Suprapubic skin (tissue), 4 donors: ENCODE measurements at places on chromosomes 7 and 10. TPM values are rescaled to one million over a fixed set of nuclear protein-coding genes. Genes with fewer than 3 reads are reported as not detected.

The FGFBP3 gene
- 0.23 TPM for total RNA-seq

The LRGUK gene
- total RNA-seq: 0.94 TPM

The TMEM273 gene
- 1.3 TPM for total RNA-seq

The KLF14 gene
- total RNA-seq: 0.40 TPM

The CREB3L2 gene
- total RNA-seq: 15.3 TPM

The AEBP1 gene
- 27.3 TPM for total RNA-seq

The FEZF1 gene
- total RNA-seq: not detected

DNA sequence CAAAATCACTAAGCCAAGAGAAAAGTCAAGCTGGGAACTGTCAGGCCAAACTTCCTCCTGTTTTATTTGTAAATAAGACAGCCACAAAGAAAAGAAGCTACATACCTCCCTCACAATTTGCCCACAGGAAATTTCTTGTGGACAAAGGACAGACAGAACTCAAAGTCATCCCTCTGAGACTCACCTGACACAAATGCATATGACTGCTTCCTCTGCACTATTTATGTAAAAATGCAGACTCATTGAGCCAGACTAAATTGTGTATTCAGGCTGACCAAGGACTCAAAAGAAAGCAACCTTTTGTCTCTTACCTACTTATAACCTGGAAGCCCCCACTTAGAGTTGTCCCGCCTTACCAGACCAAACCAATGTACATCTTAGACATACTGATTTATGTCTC is 11.8 kb downstream of the TOMM7 start:
- no peak for DNase-seq

DNA sequence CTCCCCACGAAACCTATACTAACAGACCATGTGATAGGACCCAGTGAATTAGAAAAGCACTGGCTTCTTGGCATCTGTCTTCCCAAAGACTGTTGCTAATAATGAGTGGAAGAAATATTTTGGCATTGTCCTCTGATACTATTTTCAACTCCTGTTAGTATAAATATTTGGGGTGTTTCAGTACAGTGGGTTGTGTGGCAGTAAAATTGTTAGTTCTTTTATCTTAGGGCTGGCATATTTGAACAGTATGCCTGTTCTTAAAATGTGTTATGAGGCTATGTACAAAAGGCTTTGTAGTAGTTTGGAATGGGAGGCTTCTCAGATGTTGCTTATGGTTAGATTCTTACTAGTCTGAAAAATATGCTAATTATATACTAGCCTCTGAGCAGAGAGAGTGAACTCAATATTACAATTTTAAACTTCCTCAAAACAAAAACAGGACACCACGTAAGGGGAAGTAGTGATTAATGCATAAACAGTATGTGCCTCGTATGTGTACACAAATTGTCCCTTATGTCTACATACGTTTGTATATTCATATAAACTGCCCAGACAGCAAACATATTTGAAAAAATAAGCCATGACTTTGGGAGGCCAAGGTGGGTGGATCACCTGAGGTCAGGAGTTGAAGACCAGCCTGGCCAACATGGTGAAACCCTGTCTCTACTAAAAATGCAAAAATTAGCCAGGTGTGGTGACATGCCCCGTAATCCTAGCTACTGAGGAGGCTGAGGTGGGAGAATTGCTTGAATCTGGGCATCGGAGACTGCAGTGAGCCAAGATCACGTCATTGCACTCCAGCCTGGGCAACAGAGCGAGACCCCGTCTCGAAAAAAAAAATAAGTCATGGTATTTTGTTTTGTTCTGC is 115.4 kb downstream of the ARID5B start:
- no peak for DNase-seq

DNA sequence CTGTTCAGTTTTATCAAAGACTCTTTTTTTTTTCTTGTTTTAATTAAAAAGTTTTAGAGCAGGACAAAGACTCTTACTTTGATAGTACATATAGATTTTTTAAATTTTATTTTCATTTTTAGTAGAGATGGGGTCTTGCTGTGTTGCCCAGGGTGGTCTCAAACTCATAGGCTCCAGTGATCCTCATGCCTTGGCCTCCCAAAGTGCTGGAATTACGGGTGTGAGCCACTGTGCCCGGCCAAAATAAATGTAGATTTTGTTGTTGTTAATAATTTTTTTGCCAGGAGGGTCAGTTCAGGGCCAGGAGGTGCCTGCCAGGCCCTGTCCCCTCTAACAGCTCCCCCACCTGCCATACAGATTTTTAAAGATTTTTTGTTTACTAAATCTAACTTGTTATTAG is 17.0 kb downstream of the DENND10 start:
- no peak for DNase-seq

DNA sequence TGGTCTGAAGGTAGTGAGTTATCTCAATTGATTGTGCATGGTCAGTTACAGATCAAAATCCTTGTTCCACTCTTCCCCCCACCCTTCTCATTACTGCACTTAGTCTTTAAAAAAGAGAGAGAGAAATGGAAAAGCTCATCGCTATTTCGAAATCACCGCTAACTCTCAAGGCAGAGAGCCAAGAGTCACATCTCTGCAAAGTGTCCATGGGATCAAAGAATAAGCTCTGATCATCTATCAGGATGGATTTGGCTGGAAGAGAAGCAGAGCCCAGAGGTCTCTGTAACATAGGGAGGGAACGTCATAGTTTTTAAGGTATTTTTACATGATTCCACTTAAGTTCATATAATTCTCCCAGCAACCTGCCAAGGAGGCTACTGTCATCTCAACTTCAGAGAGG is 30.0 kb upstream of the MYH16 start:
- no peak for DNase-seq

- DNase-seq: peak; percentile 36
Measured at GRCh38 chr10:69634759-69635425, 4.8 kb downstream of the FAM241B start.

- DNase-seq: no peak
Measured at GRCh38 chr7:19368491-19368925, 223.3 kb upstream of the FERD3L start.

DNA sequence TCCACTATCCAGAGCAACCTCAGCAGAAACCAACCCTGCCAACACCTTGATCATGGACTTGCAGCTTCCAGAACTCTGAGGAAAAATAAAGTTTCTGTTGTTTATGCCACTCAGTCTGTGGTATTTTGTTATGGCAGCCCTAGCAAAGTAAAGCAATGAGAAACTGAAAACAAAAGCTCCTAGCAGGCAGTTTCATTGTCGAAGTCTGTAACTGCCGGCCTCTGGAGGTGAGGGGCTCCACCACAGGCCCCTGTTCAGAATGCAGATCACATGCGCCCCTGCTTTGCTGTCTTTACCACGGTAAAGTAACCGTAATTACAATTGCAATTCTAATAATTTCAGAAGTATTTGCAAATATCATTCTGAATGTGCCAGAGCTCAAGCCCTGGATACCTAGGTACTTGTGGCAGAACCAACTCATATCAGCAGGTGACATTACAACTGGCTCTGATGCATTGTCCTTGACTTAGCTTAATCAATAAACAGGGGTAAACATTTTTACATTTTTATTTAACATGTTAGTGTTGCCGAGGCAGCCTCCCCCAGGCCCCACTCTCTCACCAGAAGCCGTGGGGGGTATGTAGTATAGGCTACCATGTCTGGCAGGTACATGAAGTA is 193.2 kb downstream of the ELMO1 start:
- DNase-seq: no peak

- DNase-seq: peak; percentile 48
Measured at GRCh38 chr7:157437519-157438061, 100.8 kb downstream of the DNAJB6 start.

GRCh38 chr7:128378637-128379036 is 17.1 kb upstream of the PRRT4 start:
- no peak for DNase-seq

DNA sequence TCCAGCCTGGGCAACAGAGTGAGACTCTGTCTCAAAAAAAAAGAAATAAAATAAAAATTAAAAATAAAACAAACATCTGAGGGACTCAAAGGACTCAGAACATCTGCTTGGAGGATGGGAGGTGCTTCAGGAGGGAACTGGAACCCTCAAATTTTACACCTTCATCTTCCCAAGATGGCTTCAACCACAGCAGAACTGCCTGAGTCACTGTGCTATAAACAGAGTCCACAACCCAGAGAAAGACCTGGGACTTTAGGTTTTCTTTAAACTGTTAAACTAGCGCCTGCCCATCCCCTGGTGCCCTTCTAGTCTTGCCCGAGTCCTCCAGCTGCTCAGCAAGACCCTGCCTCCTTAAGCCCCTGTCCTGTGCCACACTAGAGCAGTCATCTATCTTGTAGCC is 40.8 kb downstream of the RGS10 start:
- DNase-seq: no peak

DNA sequence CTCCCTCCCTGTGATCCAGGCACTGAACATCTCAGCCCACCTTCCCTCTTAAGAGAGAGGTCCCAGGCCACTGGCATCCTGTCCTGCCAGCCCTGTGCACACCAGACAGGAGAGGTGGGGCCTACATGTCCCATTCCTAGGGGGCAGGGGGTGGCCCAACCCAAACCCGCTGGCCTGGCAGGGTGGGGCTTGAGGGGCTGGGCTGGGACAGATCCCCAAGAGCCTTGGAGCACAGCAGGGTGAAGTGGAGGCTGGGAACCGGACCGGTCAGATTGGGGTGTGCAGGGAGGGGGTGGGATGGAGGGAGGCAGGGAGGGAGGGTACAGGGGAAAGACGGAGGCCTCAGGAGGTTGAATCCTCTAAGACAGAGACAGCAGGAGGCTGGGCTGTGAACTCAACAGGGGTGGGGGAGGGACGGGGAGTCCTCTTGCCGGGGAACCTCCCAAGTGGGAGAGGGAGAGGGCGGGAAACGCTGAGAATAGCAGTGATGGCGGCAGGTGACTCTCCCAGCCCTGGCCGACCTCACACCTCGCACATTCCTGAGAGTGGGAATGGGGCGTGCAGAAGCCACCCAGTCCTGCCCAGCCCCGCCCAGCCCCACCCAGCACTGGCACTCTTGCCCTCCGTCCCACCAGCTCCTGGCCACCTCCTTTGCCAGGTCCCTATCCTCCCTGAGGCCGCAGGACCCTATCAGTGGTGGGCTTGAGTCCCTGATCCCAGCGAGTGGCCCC is 6.7 kb downstream of the TSC22D4 start:
- no peak for DNase-seq

DNA sequence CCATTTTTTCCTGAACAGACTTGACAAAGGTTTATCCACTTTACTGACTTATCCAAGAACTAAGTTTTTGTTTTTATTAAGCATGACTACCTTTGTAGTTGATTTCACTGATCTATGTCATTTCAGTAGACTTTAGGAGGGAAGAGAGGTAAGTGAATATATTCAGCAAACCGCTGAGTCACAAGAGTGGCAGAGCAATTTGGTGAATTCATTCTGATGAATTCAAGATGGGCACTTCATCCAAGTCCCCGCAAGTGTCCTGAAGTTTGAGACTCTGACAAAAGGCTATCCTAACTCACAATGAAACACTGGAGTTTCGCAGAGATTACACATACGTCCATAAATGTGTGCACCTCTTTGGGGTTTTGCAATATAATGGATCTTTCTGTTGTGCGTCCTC is 102.3 kb upstream of the RHEB start:
- DNase-seq: no peak

GRCh38 chr7:3928727-3929515 is 627.9 kb downstream of the SDK1 start:
- no peak for DNase-seq

- DNase-seq: no peak
Measured at GRCh38 chr7:39540320-39540719, 25.9 kb upstream of the YAE1 start.

DNA sequence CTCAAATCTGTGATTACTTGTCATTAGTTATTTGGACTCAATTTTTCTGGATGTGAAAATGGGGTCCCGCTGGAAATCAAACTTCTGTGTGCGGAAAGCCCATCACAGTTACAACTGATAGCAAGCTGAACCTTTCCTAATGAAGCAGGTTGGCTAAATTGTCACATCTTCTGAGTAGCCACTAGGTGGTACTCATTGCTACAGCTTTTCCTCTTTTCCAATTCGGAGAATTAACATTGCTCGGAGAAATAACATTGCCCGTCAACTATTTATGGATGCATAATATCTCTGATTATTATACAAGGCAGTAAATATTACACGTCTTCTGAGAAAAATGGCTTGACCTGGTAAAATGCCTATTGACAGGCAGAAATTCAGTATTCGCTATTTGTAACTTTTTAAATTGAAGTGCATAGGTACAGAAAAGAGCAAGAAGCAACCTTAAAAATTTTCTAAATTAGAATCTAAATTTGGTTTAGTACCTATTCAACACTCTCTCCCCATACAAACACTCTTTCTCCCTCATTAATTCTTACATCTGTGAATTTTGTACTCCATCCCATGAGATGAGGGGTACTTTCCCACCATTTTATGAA is 17.3 kb upstream of the BLOC1S2 start:
- DNase-seq: no peak

GRCh38 chr10:114684084-114684821 is 26.2 kb upstream of the ABLIM1 start:
- DNase-seq: peak; percentile 80

- no peak for DNase-seq
Measured at GRCh38 chr10:5424751-5425150, 12.4 kb downstream of the NET1 start.
